SK-N-MC (cell line): ENCODE measurements at places on chromosomes 11 and 22.

DNA sequence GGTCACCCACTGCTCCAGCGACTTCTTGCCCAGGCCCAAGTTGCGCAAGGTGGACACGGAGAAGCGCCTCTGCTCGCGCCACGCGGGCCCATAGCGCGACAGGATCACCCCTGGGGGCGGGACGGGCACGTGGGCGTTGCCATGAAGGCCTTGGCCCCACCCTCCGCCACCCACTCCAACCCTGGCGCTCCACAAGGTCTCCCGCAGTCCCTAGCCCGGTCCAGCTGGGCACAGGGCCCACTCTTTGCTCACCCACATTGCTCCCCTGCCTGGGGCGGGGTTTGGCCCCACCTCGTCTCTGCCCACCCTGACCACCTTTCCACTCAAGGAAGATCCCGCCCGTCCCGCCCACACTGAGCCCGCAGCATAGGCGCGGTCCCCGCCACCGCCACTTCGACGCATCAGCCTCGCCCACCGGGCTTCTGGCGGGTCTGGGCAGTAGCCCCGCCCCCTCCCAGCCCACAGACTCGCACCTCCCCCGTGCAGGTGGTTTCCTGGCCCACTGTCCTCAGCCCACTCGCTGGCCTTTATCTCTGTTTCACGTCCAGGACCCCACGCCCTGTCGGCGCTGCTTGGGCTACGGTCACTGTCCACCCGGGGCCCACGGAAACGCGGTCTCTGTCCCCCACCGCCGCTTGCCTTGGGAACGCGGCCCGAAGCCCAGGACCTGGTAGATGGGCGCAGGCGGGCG lies 12.3 kb upstream of the CYP2D6 start:
- DNase-seq: no peak

GRCh38 chr22:28252539-28252938 lies 333.5 kb upstream of the PITPNB start:
- no peak for DNase-seq

DNA sequence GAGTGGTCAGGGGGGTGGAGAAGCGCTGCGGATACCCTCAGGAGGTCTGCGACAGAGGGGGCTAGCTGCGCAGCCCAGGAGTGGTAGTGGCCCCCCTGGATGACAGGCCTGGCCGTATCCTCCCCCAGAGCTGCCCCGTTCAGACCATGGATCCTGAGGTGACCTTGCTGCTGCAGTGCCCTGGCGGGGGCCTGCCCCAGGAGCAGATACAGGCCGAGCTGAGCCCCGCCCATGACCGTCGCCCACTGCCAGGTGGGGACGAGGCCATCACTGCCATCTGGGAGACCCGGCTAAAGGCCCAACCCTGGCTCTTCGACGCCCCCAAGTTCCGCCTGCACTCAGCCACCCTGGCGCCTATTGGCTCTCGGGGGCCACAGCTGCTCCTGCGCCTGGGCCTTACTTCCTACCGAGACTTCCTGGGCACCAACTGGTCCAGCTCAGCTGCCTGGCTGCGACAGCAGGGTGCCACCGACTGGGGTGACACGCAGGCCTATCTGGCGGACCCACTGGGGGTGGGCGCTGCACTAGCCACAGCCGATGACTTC lies 505 bp downstream of the NUDT22 start:
- DNase-seq: no peak

DNA sequence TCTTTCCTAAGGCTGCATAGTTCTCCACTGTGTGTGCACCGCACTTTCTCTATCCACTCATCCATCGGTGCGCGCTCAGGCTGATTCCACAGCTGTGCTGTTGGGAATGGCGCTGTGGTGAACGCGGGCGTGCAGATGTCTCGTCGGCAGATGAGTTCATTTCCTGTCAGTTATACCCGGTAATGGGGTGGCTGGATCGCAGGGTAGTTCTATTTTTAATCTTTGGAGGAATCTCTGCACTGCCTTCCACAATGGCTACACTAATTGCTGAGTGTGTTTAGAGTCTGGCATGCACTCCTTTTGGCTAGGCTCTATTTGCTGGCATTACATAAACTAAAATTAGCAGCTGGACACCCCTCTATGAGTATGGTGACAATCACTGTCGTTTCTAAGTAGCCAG lies 27.9 kb upstream of the KRTAP5-7 start:
- DNase-seq: no peak
